H54 (cell line): ENCODE measurements at places on chromosomes 5 and 9.

DNA sequence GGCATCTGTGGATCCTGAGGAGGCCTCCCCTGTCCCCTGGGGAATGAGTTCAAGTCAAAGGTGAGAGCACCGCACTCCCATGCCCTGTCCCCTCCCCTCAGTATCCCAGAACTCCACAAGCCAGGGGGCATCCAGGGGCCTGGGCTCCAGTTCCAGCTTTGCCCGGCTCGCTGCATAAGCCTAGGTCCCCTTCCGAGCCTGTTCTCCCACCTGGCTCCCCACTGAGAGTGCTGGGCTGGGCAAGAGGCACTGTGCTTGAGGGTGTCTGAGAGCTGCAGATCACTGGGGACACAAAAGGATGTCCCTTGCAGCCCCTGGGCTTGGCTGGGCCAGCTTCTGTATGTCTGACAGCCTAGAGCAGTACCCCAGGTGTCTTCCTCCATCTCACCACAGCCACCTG lies 4.6 kb downstream of the DOK3 start:
- DNase-seq, result no peak

- no peak for DNase-seq
These were observed 19.1 kb downstream of the TMEM245 start for GRCh38 chr9:109100543-109101201.

DNA sequence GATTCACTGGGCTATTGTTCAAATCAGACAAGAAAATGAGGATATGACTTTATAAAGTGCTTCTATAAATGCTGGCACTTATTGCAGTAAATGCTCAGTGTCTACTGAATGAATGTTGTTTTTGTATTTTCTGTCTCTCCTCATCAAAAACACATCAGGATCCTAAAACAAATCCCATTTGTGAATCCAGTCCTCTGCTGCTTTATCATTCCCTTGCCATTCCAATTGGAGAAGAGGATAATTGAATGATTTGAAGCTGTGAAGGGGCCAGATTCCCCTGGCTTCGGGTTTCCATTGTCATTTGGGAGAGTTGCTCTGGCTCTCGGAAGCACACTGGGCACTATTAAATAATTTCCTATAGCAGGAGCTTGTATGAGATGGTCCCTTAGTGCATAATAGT lies 666.8 kb downstream of the ACTL7B start:
- no peak for DNase-seq

GRCh38 chr9:22084336-22085035 lies 75.4 kb upstream of the CDKN2B start:
- no peak for DNase-seq

DNA sequence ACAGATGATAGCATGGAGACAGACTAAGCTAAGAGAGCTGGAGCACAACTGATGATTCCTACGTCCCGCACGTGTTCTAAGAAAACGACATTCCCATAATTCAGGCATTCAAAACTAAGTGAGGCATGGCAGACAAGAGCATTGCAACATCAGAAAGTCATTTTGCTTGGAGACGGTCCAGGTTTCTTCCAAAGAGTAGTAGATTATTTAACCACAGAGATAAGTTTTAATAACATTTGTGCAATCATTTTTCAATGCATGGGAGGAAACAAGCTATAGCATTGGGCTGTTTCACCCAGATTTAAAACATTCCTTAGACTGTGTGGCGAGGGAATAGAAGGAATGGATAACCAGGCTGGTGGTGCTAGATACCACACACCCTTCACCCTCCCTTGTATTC lies 117.2 kb downstream of the APBA1 start:
- DNase-seq, result no peak

GRCh38 chr9:137402746-137403145 lies 20.2 kb downstream of the EXD3 start:
- DNase-seq, result no peak

DNA sequence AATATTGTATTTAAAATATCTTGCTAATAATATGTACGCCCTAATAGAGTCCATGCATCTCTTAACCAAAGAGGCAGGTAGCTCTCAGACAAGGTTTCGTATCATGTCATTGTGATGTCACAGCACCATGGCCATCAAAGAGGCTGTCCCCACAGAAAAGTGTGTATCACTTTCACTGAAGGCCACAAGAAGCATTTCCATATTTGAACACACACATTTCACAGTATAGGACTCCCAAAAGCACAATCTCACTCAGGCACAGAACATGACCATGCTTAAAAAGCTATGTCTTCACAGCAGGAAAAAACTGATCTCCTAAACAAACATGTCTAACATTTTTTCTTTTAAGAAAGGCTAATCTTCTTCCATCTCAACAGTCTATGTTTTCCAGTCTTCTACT lies 133.8 kb downstream of the DENND1A start:
- no peak for DNase-seq

DNA sequence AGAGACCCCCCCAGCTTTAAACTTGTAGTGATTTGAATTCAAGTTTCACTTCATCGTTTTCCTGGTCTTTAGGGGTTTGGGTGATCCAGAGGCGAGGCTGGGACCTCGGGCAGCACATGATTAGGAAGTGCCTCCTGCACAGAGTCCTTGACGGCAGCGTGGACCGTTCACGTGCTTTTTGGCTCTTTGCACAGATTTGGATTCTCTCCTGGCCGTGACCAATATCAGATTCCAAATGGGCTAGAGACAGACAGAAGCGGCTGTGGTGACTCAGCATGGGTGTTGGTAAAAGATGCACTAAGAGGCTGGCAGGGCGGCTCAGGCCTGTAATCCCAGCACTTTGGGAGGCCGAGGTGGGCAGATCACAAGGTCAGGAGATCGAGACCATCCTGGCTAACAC lies 117.2 kb upstream of the CACNA1B start:
- no peak for DNase-seq

DNA sequence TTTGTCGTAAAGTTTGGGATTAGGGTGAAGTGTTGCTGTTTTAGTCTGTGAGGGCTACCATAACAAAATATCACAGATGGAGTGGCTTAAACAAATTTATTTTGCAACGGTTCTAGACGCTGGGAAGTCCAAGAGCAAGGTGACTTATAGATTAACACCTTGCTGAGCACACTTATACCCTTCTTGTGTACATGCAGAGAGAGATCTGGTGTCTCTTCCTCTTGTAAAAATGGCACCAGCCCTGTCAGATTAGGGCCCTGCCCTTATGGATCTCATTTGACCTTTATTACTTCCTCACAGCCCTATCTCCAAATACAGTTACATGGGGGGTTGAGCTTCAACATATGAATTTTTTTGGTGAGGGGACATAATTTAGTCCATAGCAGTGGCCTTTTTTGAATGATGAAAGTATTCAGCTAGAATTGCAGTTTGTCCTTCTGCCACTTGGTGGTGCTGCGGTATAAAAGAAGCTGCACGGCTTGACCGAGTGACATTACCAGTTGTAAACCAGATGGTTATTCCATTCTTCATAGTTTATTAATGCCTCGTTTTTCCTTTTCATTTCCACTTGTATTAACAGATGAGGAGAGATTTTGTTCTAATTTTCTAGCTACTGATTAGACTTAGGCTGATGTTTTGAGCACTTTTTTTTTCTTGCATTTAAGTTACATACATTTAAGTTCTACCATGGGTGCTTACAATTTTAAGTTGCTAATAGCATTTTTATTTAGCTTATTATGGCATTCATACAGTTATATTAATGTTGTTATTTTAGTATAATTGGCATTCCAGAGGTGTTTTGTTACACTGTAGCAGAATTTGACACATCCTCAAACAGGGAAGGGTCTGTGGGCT lies 19.4 kb downstream of the DCP2 start:
- no peak for DNase-seq

GRCh38 chr5:150155258-150156026 lies at the start of gene PDGFRB:
Gene PDGFRB, minus strand, starts transcription at chr5:150155845. Its CDS starts 18,798 bp downstream, at chr5:150137047.
- peak; percentile 78 for DNase-seq

DNA sequence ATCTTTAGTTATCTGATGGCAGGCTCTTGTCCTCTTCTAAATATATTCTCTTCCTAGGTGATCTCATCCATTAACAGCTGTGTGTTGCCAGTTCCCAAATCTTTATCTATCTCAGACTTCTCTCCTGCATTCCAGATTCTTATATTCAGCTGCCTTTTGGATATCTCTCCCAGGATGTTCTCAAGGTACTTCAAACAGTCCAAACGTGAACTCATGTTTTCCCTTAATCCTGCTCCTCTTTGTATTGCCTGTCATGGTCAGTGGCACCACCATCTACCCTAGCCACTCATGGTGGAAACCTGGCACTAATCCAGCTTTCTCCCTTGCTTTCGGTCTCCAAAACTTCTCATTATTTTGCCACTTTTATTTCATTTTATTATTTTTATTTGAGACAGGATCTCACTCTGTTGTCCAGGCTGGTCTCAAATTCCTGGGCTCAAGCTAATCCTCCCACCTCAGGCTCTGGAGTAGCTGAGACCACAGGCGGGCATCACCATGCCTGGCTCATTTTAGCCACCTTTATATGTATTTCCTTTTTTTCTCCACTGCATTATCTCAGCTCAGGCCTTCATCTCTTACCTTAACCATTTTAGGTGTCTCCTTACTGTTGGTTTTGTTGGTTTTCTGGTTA lies 3.8 kb downstream of the ZFYVE16 start:
- DNase-seq, result no peak

DNA sequence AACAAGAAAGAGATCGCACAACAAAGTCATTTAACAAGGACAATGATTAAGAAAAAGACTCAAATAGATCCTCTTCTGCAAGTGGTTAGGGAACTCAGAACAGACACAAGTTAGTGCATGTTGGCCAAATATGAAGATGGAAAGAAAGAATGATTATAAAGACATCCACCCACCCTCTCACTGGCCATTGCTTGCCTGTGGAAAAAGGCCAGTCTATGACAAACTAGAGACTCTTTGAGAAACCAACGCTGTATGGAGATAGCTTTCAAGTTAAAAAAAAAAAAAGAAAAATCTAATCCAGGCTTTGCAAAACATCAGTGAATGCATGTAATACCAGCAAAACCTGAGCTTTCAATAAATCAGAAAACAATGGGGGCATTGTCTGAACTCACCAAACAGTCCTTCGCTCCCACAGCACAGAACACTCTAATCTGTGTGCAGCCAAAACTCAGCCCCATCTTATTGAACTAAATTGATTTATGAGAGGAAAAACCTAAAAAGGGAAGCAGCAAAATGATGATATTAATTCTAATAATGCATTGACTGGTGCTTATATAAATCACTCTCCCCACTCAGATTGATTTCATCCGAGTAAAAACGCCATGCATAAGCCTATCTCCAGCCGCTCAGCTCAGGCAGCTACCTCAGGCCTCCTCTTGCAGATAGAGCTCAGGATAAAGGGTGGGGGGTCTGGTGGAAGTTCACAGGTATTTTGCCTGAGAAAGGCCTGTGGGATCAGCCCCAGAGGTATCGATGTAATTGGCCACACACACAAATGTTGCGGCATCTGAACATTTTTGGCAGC lies 547.1 kb downstream of the CCDC171 start:
- DNase-seq, result no peak

DNA sequence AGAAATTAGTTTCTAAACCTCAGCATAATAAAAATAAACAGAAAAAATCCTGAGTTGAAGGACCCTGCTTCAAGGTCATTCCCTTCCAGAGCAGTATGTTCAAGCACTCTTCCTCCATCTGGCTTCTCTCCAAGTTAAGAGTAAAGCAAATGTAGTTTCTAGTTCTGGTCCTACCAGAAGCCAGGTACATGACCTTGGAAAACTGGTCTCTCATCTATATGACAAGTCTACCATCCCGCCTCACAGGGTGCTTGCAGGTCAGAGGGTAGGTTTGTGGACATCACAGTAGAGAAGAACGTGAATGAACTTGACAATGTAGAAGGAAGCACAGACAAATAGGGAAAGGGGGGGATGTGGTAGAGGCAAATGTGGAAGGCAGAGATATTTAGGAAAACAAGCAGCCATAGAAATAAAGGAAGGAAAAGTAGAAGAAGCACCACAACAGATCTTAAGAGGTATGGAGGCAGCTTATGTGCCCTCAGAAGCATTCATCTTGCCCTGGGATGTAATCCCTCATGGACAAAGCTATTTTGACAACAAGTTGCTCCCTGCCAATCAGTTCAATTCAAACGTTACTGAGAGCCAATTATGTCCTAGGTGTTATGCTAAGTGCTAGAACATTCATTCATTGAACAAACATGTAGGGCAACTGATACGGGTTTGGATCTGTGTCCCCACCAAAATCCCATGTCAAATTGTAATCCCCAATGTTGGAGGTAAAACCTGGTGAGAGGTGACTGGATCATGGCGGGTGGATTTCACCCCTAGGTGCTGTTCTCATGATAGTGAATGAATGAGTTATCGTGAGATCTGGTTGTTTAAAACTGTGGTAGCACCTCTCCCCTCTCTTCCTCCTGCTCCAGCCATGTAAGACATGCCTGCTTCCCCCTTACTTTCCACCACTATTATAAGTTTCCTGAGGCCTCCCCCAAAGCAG lies 23.7 kb upstream of the CTNNAL1 start:
- no peak for DNase-seq

DNA sequence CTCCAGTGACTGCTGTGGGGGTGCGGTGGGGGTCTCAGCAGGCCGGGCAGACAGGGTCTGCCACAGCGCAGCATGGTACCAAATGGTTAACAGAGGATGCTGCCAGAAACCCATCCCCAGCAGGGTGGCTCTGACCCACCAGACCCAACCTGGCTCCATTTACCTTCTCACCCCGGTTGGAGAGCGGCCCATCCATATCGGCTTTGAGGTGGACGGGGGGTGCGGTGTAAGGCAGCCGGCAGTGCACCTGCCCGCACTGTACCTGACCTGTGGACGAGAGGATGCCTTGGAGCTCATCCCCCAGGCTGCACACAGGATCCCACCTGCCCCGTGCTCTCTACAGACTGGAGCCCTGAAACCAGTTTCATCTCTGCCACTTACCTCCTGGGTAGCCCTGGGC lies 19.3 kb downstream of the LHX6 start:
- no peak for DNase-seq

- DNase-seq, result no peak
These were observed 61.8 kb downstream of the ELL2 start for GRCh38 chr5:95899829-95900228.

GRCh38 chr5:42502613-42503470 lies 79.6 kb downstream of the GHR start:
- DNase-seq, result no peak

GRCh38 chr5:113336975-113337374 lies 97.8 kb downstream of the TSSK1B start:
- peak; percentile 6 for DNase-seq

- no peak for DNase-seq
These were observed 6.1 kb upstream of the SPTLC1 start for GRCh38 chr9:92121265-92121664.

- peak; percentile 49 for DNase-seq
These were observed 5.3 kb downstream of the ATOSB start for GRCh38 chr9:35110327-35110761.

- no peak for DNase-seq
These were observed 148.3 kb downstream of the CACNA1B start for GRCh38 chr9:138025908-138026307.

DNA sequence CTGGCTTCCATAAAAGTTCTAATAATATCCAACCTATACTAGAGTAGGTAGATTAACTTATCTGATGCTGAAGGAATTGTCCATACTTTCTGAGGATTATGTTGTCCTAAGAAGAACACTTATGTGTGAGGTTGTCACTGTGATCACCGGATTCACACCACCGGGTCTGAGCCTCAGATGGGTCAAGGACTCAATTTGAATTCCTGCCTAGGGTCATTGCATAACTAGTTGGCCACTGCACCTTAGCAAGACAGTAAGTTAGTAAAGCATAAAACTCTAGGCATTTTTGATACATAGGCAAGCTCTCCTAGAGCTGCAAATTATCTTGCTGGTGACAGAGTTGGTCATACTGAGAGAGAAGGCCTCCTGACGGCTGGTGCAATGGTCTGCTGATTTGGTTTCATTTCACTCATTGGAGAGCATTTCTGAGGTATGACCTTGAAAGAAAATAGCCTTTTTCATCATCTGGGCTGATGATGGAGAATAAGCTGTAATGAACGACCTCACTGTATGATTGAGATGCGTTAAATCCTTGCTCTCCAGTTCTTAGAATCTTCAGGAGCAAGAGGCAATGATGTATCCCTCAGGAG lies 72.0 kb upstream of the CKMT2 start:
- no peak for DNase-seq
